NCI-H524 treated with DMSO at 0.1 percent for 48 hours (cell line): ENCODE measurements at places on chromosomes 3 and 15.

- DNase-seq, result no peak
These were observed 217.4 kb downstream of the DIPK2A start for GRCh38 chr3:144189044-144189443.

- no peak for DNase-seq
These were observed 39.3 kb downstream of the GLB1 start for GRCh38 chr3:33057320-33058298.

DNA sequence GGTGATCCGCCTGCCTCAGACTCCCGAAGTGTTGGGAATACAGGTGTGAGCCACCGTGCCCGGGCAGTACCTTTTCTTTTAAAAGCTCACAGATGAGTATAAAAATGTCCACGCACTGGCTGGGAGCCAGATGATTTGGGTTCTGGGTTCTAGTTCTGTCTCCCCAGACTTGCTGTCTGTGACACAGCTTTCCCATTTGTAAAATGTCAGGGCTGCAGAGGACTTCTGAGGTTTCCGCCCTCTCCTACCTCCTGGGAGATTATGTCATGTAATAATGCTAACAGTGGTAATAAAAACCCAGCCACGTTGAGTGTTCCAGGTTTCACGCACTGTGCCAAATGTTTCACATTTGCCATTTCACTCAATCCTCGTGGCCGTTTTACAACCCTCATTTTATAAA is 1.3 kb upstream of the PPP4R2 start:
- no peak for DNase-seq

DNA sequence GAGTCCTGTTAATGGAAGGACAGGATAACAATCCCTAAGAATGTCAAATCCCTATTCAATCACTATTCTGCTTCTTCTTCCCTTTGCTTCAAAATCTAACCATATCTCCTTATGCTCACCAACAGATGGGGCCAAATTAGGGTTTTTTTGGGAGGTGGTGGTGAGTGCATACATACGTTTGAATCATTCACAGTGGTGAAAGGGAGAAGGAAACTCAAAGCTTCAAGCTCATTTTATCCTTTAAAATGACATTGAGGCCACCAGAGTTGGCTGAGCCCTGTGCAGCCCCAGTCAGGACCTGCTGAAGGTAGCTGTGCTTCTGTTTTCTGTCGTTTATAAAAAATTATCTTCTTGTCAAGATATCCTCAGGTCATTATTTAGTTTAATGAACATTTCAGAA is 607.5 kb upstream of the AGTR1 start:
- peak; percentile 44 for DNase-seq

DNA sequence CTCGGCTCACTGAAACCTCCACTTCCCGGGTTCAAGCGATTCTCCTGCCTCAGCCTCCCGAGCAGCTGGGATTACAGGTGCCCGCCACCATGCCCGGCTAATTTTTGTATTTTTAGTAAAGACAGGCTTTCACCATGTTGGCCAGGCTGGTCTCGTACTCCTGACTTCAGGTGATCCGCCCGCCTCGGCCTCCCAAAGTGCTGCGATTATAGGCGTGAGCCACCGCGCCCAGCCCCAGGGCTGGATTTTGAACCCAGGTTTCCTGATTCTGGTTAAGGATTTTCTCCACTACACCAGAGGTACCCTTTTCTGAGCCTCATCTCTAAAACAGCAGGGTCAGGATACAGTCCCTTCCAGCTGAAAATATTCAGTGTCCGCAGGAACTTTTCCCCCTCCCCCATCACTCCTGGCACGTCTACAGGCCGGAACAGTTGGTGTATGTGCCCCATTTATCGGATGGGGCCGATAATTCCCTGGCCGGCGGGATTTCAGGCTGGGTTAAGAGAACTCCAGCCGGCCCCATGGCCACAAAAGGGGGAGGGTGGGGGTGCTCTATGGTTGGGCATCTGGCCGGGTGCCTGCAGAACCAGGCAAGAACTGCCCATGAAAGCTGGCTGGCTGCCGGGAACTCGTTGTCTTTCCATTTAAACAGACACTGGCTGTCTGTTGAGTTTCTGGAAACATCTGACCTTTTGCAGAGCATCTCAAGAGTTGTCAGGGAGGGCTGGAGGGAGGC is 26.8 kb upstream of the SEMA4B start:
- DNase-seq, result no peak

DNA sequence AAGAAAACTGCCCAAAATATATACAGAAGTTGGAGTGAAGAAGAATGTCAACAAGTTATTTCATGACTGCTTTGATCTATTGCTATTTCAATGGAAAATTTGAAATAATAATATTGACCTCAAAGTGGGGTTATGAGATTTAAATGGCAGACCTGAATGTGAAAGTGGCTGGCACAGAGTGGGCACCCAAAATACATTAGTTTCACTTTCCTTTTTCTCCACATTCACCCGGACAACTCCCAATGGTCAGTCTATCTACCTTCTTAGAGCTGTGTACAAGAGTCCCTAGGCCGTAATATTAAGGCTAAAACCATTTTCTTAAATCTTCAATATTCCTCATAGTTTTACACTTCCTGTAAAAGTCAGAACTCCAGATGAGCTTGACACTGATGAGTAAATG is 61.6 kb upstream of the ETV5 start:
- no peak for DNase-seq

GRCh38 chr15:27082526-27082925 is 111.5 kb downstream of the GABRG3 start:
- DNase-seq, result no peak

DNA sequence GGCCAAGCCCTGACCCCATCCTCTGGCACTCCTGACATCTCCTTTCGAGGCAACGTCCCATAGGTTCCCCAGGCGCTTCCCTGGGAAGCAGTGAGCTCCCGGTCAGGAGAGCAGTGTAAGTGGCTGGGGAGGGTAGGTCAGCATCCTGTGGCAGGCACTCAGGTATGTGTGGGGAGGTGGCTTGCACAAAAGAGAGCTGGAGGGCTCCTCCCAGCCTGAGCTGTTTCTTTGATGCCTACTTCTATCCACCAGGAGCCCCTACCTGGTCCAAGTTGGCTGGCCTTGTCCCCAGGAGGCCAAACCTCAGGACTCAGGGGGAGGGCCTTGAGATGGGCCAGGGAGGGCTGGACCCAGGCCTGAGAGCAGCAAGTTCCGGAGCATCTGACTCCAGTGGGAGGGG is 31.7 kb upstream of the LINGO1 start:
- DNase-seq, result no peak

DNA sequence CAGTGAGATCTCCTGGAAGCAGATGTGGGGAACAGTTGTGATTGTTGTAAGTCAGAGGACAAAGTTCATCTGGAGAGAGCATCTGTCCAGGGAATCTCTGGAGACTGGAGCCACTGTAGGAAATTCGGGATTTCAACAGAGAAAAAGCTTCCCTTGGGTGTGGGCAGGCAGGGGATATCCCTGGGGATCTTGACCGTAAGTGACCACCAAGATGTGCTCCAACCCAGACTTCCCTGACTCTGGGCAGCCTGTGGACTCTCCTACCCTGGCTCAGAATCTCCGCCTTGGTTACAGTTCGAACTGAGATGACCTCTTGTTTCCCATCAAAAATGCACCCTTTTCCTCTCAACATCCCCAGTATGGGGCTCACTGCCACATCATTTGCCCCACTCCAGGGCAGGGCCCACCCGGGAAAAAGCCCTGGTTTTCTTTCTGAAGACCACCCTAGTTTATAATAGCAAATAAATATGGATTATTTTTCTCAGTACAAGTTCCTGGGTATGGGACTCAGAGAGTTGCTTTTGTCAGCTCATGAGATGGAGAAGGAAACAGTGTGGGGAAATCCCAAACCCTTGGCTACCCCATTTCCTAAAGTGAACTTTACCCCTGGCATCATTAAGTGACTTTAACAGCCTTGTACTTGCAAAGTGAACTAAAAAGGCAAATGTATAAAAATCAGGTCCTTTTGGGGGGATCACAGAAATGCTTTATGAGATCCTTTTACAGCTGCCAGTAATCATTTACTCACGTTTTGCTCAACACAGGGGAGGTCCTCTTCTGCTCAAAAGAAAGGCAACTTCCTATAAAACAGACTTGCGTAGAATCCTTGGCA is 89.9 kb downstream of the CCNL1 start:
- DNase-seq, result no peak

DNA sequence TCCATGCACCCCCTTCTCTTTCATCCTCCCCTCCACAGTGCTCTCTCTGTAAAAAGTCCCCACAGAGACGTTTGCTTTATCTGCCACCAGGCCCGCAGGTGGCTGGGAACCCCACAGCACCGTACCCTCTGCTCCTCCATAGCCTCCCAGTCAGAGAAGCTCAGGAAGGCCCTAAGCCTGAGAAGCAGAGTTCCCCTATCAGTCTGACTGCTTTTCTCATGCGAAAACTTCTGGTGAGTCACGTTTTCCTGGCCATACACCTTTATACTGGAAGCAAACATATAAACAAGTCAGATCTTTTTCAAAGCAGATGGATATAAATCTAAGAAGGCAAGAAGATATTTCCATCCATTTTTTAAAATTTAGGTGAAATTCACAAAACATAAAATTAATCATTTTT is 51.5 kb upstream of the MEF2A start:
- no peak for DNase-seq

DNA sequence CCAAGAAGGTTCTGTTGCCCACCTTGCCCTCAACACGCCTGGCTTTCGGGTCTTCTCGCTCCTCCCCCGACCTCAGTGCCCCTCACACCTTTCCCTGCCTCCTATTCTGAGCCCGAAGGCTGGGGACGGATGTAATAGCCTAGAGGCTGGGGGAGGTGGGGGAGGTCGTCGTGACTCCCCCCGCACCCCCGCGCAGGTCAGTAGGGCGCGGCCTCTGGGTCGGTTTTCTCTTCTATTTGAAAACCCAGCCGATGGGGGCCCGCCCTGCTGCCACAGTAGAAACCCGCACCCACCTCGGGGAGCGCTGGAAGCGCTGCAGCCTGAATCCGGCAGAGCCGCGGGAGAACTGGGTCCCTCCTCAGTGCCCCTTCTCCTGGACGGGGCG is 1.0 kb upstream of the RBPMS2 start:
- DNase-seq, result no peak

DNA sequence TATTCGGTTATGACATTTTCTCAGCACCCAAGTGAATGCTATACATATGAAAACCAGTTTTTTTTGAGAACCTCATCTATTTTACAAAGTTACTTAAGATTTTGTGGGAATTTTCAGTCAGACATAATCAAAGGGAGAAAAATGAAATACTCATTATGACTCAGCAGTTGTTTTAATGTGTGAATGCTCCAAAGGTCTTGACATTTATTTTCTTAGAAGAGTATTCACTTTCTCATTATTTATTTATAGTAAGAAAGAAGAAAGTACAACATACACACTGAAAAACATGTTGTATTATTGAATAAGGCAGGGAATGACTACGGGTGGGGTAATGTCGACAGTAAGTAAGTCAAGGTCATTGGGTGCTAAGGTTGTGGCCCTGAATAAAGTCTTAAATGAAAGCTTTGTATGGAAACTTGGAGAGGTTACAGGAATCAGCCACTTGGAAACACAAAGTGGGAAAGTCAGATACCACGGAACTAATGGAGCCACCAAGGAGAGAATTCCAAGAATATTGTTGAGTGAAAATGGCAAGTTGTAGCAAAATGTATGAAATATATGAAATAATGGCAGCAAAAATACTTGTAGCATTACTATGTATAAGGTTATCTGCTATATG is 844.5 kb downstream of the TBL1XR1 start:
- DNase-seq, result no peak

DNA sequence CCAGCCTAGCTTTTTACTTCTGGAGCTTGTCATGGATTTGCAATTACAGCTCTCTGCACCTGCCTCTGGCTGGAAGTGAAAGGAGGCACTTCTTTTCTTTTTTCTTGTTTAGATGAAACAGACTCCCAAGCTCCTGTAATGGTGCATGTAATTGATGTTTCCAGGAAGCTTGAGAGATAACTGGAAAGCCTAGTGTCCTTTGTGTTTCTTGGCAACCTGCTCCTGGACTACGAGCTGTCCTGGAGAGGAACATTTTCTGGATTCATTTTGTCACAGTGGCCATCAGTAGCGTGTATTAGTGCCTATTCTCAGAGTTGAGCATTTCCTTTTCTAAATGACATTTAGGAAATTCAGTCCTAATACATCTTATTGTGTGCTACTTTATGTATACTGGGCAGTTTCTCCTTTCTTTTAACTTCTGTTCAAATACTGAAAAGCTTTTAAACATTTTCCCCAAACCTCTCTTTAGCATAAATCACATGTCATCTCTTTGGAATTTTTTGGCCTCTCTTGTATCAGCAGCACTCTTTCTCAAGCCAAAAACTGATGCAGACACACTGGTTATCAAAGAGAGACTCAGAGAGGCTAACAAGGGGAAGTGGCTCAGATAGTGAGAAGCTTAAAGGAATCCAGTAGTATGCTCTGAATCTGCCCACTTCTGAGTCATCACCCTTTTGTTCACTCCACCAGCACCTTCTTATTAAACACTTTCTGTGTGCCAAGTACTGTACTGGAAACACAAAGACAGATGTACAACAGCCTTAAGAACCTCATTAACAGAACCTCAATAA is 62.6 kb upstream of the SLC2A2 start:
- no peak for DNase-seq

DNA sequence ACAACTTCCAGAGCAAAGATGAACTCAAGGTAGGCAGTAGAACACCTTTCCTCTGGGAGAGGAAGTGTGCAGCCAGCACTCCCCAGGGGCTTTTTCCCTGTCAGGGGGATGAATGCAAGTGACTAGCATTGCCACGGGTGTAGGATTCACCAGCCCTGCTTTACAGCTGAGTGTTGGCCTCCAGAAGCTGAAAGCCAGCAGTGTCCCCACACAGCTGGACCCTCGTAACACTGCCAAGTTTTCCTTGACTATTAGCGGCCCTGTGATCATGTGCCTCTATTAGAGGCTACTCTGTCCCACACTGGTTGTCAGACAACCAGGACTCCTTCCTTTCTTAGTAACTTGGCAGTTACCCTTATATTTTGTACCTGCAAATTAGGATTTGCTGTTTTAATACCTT is 104.9 kb upstream of the MANF start:
- DNase-seq, result no peak

DNA sequence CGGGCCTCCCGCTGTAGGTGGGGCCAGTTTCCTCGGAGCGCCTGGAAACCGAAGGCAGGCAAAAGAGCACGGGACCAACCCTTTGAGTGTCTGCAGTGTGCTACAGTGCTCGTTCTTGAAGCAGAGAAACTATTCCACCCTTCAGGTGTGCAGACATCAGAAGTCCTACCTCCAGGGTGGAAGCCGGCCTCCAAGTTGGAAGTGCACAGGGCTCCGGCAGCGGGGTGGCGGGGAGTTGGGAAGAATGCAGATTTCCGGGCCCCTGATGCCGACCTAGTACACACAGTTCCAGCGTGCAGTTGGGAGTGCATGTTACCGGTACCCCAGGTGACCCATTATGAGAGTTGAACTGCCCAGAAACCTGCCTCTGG is 3.0 kb downstream of the KLF13 start:
- no peak for DNase-seq

DNA sequence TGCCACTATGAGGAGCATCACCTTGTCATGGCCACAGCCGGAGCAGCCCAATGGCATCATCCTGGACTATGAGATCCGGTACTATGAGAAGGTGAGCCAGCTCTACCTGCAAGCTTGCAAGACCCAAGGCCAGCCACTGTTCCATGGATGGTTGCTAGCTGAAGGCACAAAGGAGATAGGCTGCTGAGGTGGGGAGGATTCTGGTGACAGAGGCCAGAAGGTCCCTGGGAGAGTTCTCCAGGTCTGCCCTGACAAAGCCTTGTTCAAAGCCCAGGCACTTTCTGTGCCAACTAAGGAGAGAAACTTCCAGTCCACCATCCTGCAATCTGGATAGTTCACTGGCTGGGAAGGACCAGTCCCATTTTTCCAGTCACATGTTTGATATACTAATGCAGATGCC is 359.1 kb downstream of the EPHB1 start:
- DNase-seq, result no peak

GRCh38 chr3:85228966-85229365 is 270.2 kb downstream of the CADM2 start:
- no peak for DNase-seq

- no peak for DNase-seq
These were observed 20.5 kb downstream of the IFT122 start for GRCh38 chr3:129460572-129460971.
